ENCODE measurements at places on chromosomes 1 and 21.

GRCh38 chr1:212234431-212235395 lies 50.5 kb upstream of the PPP2R5A start:
- DNase-seq: peak; percentile 94

DNA sequence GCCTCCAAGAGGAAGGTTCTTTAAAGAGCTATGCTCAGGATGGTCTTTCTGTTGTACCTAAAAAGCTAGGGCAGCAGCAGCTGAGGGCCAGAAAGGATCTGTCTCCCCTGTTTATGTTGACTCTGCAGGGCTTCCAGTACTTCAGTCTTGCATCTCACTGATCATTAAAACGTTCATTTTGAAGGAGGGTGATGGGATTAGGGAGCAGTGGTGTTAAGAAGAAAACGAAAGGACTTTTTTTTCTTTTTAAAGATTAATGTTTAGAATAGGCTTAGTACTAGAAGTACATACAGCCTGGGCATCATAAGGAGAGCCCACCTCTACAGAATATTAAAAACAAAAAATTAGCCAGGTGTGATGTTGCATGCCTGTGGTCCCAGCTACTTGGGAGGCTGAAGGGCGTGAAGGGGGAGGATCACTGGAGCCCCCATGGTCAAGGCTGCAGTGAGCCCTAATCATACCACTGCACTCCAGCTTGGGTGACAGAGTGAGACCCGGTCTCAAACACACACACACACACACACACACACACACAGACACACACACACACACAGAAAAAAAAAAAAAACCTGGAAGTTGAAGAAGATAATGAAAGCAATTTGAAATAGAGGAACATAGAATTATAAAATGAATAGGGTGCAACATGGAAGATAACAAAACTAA lies 2.9 kb downstream of the CR1L start:
- no peak for DNase-seq

- DNase-seq: peak; percentile 35
These were observed at the start of gene PDE9A for GRCh38 chr21:42653231-42654061. Gene PDE9A (plus strand): TSS chr21:42653621. CDS start chr21:42653815, 194 bp downstream.

DNA sequence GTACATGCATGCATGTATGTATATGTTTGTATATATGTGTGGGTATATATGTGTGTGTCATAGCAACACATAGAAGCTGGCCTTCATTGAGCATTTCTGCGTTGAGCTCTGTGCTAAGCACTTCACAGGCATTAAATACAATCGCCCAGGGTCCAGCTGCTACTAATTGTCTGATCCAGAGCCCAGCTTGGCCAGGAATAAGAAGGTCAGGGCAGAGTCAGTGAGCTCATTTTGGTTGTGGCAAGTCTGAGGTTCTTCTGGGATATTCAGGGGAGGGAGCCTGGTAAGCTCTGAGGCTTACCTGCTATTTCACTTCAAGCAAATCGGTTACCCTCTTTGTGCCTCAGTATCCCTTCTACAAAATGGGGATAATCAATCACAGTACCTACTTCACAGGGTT lies 59.6 kb downstream of the FOXO6 start:
- DNase-seq: peak; percentile 61

- peak; percentile 71 for DNase-seq
These were observed 30.3 kb downstream of the PTPRC start for GRCh38 chr1:198669023-198669698.

DNA sequence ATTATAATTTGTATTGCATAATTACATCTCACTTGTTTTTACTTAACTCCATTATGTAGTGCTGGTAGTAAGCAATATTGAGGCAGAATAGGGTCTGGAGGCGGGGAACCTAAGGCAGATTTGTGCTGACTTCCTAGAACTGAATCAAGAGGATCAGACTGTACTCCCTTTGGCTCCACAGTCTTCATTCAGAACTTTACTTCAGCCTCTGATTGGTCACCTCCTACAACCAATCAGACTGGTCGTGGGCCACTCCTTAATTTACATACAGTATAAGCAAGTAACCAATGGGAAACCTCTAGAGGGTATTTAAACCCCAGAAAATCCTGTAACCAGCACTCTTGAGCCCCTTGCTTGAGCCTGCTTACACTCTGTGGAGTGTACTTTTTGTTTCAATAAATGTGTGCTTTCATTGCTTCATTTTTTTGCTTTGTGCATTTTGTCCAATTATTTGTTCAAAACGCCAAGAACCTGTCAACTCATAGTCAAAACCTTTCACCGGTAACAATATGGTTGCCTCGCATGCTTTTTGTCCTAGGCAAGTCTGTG lies 31.6 kb downstream of the ZBTB8OS start:
- DNase-seq: no peak
